HuH-7.5 (cell line): ENCODE measurements at places on chromosomes 13 and 19.

DNA sequence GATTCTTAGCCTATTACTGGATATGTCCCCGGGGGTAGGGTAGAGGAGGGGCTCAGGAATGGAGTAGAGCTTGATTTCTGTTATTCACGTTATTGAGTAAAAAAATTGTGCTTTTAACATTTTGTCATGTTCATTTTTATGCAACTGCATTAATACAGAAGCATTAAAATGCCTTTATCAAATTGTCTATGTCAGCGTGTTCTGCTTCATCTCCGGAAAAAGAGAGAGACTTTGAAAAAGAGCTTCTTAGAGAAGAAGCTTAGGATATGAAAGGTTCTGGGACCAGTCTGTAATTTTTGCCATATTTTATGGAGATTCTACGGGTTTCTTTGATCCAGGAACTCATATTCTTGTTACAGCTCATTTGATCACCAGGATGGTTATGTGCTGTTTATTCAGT is 82.0 kb downstream of the SLC10A2 start:
- DNase-seq, result no peak

DNA sequence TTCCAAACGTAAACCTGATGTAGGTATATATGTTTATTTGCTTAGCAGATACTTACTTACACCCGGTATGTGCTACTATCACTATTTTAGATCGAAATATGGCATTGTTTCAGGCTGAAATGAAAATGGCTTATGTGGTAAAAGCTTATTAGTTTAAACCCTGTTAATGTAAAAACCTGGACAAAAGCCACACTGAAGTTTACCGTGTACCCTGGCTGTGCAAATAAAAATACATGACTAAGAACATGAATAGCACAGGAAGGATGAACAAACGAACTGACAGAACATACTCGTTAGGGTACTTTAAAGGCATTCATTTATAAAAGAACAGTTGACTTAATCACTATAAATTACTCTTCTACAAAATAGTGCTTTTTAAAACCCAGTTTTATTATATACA is 6.6 kb downstream of the CLDN10 start:
- DNase-seq, result no peak

DNA sequence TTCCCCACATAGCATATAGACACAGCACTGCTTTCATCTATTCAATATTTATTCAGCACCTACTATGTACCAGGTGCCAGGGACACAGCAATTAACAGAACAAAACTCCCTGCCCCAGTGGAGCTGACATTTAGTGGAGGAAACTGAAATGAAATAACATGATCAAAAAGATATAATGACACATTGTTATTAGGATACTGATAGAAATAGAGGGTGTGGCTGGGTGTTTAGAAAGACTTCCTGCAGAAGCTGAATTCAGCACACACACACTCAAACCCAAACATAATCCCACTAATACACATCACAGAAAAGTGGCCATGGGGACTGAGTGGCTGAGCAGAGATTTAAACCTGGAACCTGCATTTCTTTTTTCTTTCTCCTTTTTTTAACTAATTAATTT is 3.8 kb upstream of the CDC37 start:
- no peak for DNase-seq

GRCh38 chr19:52689843-52690368 is 44.9 kb downstream of the ZNF611 start:
- peak; percentile 28 for DNase-seq

GRCh38 chr13:35992964-35993363 is 138.2 kb downstream of the DCLK1 start:
- no peak for DNase-seq

- no peak for DNase-seq
Observed at GRCh38 chr13:95858286-95859075, 181.5 kb downstream of the DNAJC3 start.
